ENCODE measurements at places on chromosomes 5 and 9. TPM values are rescaled to one million over a fixed set of nuclear protein-coding genes. Genes with fewer than 3 reads are reported as not detected.
A peak's percentile ranks its signal among the peaks of the same experiment; 100 is the strongest.

- no peak for DNase-seq
Observed at GRCh38 chr5:115271295-115272050, 8.8 kb upstream of the PGGT1B start.

The ASPN gene
- not detected for total RNA-seq

- no peak for DNase-seq
Observed at GRCh38 chr5:40124367-40124766, 555.3 kb upstream of the PTGER4 start.

DNA sequence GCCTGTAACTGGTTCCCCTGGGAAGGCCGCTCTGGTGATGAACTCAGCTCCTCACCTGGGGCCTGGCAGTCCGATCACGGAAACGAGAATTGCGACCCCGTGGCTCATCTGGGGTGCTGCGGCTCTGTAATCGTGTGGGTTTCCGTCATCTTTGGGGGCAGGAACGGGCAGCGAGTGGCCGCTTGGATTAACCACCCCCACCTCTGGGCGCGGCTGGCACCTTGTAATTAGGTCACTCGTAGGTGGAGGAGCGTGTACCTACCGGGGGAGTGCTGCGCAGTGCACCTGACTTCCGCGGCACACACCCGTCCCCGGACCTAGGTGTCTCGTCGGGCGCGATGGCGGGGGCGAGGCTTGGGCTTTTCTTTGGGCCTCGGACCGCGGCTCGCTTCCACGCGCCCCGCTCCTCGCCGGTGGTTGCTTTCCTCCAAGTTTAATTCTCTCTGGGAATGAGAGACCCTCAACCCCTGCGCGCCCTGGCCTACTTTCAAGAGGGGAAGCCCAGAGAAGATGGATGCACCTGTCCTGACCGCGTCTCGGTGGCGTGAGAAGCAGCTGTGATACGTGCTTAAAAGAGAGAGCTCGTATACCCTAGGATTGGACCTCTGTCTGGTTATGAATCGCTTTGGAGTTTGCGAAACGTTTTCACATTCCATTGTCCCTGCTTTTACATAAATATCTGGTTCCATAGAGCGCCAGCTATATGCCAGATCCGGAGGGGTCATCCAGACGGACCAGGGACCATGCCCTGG, 744 bp upstream of the PPP2CA start:
- DNase-seq = peak; percentile 95

- DNase-seq = no peak
Observed at GRCh38 chr5:158119961-158120723, 261.2 kb upstream of the CLINT1 start.

- no peak for DNase-seq
Observed at GRCh38 chr5:179879003-179879689, 20.5 kb upstream of the MRNIP start.

GRCh38 chr5:123297866-123298265, 125.3 kb downstream of the CEP120 start:
- DNase-seq = no peak

DNA sequence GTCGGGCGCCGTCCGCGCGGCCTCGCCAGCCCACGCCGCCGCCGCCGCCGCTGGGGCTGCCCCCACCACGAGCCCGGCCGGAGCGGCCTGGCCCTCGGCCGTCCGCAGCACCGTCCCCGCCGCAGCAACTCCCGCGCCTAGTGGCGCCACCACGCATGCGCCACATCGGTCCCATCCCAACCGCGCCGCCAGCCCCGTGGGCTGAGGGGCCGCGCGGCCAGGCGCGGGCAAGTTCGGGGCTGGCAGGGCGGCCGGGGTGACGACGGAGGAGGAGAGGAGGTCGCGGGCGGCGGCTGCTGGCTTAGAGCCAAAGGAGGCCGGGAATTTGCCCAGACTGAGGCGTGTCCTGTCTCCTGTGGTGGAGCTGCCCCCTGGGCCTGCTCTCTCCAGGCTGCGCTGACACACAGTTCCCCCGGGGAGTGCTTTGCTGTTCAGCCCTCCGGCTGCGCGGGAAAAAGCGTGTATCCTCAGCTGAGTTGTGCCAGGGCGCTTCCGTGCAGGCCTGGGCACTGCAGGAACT, at the start of gene TUSC1:
TSS of gene TUSC1 (minus strand) at position 298 of the 520 bp plus-strand sequence. CDS start at position 166, 132 bp downstream.
- DNase-seq = no peak

The BHMT gene
- total RNA-seq = not detected

- DNase-seq = no peak
Observed at GRCh38 chr9:98083566-98084183, 27.1 kb downstream of the NANS start.

- DNase-seq = no peak
Observed at GRCh38 chr9:17204611-17205152, 69.8 kb downstream of the CNTLN start.

- DNase-seq = no peak
Observed at GRCh38 chr5:57036761-57037160, 84.8 kb upstream of the MIER3 start.

DNA sequence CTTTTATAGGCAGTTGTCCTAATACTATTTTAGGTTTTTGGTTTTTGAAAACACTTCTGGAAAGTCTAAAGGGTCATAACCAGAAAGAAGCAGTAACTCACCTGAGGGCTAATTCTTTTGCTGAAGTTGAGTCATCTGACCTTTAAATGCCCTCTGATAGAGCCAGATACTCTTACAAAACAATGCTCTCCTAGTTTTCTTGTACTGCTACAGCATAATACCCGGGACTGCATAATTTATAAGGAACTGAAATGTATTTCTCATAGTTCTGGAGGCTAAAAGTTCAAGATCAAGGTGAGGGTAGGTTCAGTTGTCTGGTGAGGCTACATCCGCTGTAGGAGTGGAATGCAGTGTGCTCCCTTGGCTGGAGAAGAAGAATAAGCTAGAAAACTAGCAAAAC, 670.3 kb downstream of the TLE4 start:
- DNase-seq = no peak

The GPR21 gene
- 0.61 TPM for total RNA-seq

DNA sequence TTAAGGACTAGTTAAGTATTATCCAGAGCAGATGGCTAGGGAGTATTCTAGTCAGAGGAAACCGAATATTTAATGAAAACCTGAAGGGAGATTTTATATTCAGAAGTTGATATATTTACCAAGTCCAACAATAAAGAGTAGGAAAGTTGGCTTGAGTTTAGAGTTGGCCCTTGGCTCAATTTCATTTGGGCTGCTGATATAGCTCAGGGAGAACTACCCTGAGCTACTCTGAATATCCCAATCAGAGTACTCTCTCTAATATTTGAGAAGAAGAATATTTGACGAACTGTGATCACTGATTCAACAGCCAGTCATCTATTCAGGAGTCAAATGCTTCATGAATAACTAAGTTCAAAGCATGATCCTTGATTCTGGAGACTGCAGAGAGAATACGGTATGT, 34.5 kb downstream of the TBCA start:
- DNase-seq = no peak

DNA sequence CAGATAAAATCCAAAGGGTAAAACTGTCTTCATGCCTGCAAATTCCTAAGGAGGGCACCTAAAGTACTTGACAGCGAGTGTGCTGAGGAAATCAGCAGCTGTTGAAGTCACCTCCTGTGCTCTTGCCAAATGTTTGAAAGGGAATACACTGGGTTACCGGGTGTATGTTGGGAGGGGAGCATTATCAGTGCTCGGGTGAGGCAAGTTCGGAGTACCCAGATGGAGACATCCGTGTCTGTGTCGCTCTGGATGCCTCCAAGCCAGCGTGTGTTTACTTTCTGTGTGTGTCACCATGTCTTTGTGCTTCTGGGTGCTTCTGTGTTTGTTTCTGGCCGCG, 727 bp upstream of the ADRB2 start:
- no peak for DNase-seq

Measured in CD8-positive, alpha-beta memory T cell (primary cell).